GM13977 (cell line): ENCODE measurements at places on chromosomes 16 and 17.

DNA sequence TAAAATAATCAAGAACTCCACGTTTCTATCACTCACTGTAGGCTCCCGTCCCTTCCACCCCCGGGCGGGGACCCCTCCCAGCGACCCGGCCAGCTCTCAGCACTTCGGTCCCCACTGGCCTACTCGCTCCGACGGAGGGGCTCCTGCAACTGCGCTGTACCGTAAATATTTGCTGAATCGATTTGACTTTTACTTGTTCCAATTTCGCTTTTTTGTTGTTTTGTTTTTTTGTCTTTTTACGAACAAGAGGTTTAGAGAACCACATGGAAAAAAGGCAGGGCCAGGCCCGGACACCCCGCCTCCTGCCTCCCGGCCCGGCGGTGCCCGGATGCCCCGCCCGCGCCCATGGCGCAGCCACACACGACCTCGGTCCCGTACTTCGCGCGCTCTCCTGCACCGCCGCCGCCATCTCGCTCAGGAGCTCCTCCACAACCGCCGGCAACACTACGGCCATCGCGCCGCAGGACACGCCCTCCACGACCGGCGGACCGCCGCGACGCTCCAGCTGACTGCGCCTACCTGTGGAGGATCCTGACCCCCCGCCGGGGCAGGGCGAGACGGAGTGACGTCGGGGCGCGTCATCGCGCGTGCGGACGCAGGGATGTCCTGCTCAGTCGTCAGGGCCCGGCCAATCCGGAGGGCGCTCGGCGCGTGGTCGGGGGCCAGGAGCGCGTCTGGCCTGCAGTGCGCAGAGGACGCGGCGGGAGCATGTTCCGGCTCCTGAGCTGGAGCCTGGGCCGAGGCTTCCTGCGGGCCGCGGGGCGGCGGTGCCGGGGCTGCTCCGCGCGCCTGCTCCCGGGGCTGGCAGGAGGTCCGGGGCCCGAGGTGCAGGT is at the start of the genes TTC19 and ZSWIM7:
TTC19 (plus strand) TSS at position 684 of the 833 bp plus-strand sequence; CDS start at position 709, 25 bp downstream.
ZSWIM7 (minus strand) TSS at position 564 of the 833 bp plus-strand sequence; CDS start at position 454, 110 bp downstream.
- peak; percentile 99 for DNase-seq

DNA sequence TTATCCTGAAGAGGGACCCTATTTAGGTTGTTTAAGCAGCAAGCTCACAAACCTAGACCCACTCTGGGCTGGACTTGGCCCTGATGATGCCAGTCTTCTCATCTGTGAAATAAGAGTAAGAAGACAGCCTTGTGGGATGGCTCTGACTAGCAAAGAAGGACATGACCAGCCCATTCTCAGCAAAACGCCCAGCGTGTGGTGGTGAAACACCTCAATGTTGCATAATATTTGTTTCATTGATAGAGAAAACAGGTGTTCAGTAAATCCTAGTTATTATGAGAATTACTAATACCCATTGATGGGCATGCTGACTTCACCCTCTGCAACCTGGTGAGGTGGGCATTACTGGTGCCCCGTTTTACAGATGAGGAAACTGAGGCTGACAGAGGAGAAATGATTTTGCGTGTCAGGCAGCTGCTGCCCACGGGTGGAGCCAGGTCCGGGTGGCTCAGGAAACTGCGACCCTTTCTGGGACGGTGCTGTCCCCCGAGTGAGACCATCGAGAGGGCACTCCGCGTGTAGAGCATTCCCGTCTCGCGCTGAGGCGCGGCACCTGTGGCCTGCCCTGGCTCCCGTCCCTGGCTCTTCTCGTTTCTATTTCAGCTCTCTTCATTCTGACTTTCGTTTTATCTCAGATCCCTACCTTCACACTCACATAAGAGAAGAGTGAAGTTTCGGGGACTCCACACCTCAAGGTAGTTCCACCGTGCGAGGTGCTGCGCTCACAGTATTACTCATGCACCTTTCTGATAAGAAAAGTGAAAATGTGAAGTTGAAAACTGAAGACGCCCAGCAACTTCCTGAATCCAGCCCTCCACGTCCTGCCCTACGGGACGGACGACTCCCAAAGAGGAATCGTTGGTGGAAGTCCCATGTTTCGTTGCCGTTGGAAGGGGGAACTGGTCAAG is 48.5 kb downstream of the IRF8 start:
- DNase-seq: peak; percentile 84

DNA sequence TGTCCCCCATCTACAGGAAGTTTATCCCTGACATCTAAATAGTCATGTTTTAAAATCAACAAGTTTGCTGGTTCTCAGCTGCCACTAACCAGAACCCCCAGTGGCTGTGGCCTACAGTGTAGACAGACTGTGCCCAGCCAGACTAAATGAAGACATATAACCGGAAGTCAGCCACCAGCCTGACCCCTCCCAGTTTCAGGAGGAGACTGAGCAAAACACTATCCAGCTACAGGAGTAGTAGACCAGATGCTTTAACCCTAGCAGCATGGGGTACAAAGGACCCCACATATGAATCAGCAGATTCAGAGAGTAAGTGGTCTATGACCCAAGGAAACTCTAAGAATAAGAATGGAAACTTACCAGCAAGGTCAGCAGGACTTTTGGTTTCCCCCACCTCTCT is 83.4 kb downstream of the HIC1 start:
- peak; percentile 69 for DNase-seq

- peak; percentile 93 for DNase-seq
These were observed 16.7 kb downstream of the UNC13D start for GRCh38 chr17:75827308-75828075.

DNA sequence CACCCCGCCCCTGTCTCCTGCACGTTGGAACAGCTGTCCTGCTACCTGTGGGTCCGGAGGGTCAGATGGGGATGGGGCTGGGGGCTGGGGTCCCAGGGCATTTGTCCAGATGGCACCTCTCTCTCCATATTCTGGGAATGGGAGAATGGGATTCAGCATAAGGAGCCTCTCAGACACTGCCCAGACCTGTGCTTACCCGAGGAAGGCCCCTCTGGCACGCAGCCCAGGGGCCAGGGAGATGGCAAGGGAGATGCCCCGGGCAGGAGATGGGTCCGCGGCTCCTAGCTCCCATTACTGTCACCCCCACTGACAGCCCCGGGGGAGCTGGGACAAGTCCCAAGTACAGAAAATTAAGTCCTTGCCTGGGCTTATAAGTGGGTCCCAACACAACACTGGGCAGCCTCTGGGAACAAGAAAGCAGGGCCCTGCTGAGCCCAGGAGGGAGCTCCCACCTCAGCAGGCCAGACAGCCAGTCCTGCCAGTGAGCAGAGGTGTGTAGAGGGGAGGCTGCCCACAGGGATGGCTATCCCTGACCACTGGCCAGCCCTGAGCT is 1.8 kb downstream of the VASN start:
- DNase-seq: no peak

GRCh38 chr17:74223901-74224300 is 10.5 kb downstream of the TTYH2 start:
- DNase-seq: no peak

- DNase-seq: no peak
These were observed 13.5 kb downstream of the ACE start for GRCh38 chr17:63490329-63490728.

GRCh38 chr16:4686497-4687210 is 6.7 kb upstream of the NUDT16L1 start:
- DNase-seq: no peak

- DNase-seq: no peak
These were observed 1.1 kb downstream of the CACNB1 start for GRCh38 chr17:39196241-39196807.

DNA sequence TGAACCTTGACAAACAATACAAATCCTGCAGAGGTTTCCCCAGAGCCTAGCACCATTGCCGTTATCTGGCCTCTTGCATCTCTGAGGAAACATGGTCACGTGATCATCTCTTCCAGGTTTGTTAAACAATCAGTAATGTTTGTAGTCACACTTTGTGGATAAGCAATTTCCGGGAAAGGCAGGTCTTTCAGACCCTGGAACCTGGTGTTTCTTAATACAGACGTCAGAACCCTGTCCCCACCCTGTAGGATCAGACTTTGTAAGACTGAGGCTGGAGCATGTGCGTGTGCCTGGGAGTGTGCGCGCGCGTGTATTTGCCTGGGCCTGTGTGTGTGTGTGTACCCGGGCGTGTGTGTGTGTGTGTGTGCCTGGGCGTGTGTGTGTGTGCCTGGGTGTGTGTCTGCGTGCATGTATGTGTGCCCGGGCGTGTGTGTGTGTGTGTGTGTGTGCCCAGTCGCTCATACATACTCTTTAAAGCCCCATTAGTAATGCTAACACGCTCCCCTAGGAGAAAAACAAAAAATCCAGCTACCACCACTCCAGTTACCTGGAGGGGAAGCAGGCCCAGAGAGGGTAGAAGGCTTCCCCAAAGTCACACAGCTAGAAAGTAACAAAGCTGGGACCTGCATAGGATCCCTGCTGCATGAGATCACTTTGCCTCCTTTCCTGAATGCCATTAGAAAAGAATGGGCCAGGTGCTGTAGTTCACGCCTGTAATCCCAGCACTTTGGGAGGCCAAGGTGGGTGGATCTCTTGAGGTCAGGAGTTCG is 5.3 kb downstream of the CTNS start:
- DNase-seq: no peak

- DNase-seq: no peak
These were observed 456.3 kb upstream of the ERCC4 start for GRCh38 chr16:13463619-13464018.

GRCh38 chr17:78266231-78266631 is 34.8 kb downstream of the TMEM235 start:
- no peak for DNase-seq

GRCh38 chr16:21702276-21702675 is 38.5 kb downstream of the OTOA start:
- no peak for DNase-seq

DNA sequence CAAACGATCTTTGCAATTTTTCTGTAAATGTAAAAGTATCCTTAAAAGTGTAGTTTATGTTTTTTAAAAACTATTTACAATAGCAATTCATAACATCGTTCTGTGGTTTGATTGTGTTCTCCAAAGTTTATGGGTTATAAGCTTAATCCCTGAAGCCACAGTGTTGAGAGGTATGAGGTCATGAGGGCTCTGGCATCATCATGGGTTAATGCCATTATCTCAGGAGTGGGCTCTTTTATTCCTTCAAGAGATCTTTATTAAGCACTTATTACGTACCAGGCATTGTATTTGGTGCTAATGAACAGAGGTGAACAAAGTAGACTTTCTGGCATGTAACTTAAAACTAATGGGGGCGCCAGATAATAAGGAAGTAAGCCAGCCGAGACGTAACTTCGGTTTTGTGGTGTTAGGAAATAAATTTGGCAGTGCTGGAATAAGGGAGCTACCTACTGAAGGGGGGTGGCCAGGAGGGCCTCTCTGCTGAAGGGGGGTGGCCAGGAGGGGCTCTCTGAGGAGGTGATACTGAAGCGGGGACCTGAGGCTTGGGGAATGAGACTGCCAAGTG is 158.1 kb downstream of the VPS53 start:
- no peak for DNase-seq

- DNase-seq: no peak
These were observed 6.1 kb upstream of the SPN start for GRCh38 chr16:29656688-29657523.

DNA sequence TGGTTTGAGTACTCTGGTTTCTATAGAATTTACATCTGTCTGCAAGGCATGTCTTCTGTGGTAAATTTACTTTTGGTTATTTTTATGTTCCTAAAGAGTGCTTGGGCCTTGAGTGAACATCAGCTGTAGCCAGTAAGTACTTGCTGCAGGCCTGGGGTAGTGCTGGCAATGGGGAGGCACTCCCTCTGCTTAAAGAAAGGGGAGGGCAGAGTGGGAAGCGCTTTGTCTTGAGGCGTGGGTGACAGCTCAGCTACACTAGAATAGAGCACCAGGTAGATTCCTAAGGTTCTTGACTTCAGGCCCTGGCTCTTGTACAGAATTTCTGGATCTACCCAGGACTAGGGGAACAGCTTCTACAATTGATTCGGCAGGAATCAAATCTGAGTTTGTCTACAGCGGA is 50.6 kb downstream of the MPHOSPH6 start:
- DNase-seq: no peak

DNA sequence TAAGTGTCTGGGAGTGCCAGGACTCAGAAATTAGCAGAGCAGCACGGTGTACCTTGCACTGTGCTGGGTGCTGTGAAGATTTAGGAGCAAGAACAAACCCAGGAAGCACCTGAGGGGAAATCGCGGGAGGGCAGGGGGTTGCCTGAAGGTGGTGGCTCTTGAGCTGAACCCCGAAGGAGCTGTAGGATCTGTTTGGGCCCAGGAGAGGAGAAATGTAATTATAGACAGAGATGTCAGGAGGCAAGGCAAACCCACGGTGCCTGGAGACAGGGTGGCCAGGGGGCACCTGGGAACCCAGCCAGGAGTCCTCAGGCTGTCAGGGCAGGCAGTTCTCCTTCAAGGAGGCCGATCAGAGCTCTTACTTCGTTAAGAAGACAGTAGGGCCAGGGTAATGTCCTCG is 109.1 kb downstream of the C16orf78 start:
- DNase-seq: no peak

- peak; percentile 63 for DNase-seq
These were observed 688 bp downstream of the ADAP2 start for GRCh38 chr17:30922235-30923030.

GRCh38 chr17:50316016-50316587 is 29.8 kb upstream of the XYLT2 start:
- DNase-seq: peak; percentile 30

DNA sequence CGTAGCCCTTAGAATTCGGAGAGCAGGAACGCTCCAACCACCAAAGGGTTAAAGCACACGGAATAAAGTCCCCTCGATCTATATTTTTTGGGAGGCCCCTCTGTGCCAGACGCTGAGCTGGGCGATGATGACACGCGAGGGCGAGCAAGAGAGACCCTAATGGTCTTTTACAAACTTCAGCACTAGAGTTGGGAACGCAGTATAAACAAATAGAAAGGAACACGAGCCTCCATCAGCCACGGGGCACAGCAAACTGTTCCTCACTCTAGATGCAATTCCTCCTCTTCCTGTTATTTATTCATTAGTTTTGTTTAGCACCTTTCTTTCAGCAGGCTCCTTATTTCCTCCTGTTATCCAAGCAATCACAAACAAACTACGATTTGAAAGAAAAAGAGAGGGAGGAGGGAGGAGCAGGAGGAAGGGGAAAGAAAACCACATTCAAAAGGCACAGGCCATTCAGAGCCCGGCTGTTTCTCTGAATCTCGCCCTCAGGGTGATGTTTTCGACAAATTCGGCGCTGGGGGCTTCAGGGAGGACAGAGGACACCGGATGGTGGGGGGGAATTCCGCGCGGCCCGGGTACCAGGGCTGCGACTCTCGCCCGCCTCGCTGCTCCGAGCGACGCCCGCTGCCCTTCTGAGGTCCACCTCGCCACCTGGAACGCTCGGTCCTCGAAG is 1.6 kb downstream of the TOX3 start:
- no peak for DNase-seq

- no peak for DNase-seq
These were observed 557.9 kb upstream of the CDH11 start for GRCh38 chr16:65679785-65680184.

DNA sequence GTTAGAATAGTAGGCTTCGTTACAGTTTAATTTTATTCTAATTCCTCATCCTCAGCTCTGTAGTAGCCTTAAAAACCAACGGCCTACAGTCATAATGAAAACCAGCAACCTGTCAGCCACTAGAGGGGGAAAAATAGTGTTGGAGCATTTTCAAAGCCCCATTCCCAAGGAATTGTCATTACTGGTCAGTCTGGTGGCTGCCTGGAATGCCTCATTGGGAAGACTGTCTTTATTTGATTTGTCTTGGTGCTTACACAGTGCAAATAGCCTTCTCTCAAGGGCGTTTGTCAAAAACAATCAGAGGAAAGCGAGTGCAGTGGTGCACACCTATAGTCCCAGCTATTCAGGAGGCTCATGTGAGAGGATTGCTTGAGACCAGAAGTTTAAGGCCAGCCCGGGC is 4.7 kb downstream of the LPCAT2 start:
- no peak for DNase-seq
